EH (cell line): ENCODE measurements at places on chromosomes 1 and 21.

GRCh38 chr1:222912730-222913129, 97.9 kb downstream of the DISP1 start:
- peak; percentile 48 for DNase-seq

DNA sequence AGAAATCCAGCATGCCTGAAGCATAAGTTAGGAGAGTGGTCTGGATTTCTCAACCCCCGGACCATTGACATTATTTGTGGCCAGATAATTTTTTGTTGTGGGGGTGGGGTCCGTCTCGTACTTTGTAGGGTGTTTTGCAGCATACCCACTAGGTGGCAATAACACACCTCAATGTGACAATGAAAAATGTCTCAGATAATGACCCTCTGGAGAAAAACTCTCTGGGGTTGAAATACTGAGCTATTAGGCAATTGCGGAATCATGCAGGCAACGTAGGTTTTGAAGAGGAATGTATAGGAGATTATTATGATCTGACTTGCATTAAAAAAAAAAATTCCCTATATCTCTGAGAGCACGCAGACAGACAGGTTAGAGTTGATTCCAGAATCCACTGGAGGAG, 25.3 kb upstream of the RRP15 start:
- peak; percentile 7 for DNase-seq

- DNase-seq, result peak; percentile 31
Measured at GRCh38 chr1:46248122-46248920, 758 bp downstream of the RAD54L start.

DNA sequence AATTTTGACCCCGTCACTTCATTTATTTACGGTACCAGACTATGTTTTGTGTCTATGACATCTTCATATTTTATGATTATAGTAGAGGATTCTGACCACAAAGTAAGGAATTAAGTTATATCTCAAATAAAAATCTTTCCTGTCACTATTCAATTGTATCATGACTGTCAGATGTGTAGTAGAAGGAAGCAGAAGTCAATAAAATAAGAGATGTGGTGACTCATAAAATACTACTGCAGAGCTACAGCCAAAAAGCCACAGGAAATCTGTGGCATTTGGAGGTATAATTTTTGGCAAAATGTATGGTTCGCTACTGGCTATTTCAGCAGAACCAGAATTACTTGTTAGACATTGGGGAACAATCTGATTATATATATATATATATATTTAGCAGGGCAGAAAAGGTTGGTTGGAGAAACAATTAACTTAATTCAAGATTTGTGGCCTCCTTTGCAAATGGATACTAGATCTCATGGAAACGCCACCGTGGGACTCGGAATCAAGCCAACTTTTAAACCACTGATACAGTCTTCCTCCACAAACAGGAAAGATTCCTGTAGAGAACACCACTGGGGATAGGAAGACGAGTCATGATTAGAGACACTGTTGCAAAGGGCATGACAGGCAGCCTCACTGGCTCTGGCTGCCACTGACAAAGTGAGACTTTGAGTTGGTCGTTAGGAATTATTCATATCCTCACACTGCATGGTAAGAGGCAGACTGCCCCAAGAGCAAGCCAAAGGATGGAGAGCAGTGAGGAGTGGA, 5.1 kb downstream of the FCRL2 start:
- DNase-seq, result no peak

- no peak for DNase-seq
Measured at GRCh38 chr1:190608282-190608681, 130.6 kb upstream of the BRINP3 start.

DNA sequence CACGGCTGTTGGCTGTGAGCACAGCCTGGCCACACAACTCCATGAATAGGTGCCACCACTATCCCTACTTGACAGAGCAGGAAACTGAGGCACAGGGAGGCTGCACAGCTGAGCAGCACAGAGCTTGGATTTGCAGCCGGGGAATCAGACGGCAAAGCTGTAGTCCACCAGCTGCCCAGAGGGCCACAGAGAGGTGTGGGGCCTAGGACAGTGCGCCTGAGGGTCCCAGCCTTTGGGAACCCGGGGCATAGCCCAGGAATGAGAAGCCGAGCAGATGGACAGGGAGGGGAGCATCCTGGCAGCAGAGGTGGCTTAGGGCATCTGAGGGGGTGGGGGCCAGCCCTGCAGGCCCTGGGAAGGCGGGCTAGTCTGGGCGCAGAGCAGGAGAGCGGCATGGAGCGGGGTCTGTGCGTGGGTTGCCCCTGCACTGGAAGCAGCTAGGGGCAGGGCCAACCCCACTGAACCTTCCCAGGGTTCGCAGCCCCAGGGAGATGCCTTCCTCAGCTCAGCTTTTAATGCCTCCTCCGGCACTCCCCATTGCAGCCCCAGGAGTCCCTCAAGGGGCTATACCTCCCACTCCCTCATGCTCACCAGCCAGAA, 46.2 kb upstream of the COL18A1 start:
- DNase-seq, result no peak

DNA sequence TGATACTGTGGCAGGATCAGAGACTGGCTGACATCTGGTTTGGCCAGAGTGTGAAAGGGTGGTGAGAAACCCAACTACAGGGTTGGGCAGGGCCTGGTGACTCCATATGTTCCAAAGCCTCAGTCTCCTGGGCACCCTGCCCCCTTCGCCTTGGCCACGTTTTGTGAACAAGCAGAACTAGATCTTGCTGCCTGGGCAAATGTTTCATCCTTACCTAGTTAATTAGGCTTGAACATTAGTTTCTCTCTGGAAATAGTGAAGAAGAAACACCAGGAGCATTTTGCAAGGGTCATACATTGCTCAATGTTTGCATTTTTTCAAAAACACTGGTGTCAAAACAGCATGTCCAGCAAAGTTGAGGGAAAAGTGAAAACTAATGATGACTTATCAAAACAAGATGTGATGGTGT, 60.5 kb downstream of the MAP3K7CL start:
- peak; percentile 75 for DNase-seq

DNA sequence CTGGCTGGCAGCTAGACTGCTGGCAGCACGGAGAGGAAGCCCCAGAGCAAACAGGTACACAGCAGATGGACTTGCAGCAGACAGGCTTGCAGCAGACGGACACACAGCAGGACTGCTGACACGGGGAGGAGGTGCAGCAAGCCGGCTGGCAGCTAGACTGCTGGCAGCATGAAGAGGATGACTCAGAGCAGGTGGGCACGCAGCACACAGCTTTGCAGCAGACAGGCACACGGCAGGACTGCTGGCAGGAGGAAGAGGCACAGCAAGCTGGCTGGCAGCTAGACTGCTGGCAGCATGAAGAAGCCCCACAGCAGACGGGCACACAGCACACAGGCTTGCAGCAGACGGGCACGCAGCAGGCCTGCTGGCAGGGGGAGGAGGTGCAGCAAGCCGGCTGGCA, 498 bp downstream of the KRTAP10-2 start:
- no peak for DNase-seq

- peak; percentile 94 for DNase-seq
Measured at GRCh38 chr1:64476251-64476952, 6.5 kb downstream of the CACHD1 start.

DNA sequence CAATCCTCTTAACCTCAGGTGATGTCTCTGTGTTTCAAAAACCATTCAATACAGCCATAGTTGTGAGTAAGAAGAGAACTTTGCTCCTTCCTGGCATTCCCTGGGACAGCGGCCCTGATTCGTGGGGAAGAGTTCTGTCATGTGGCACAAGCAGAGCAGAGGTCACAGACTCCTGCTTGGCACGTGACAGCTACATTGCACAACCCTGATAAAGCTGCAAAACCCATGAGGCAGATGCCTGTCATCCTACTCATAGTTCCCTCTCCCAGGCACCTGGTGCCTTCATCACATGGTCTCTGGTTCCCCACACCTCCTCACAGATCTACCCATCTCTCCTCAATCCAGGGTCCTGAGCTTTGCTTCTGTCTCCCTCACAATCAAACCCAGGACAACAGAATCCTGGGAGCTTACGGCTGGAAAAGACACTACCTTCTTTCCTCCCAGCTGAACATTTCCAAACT, 70.8 kb downstream of the PLPP3 start:
- DNase-seq, result peak; percentile 32

DNA sequence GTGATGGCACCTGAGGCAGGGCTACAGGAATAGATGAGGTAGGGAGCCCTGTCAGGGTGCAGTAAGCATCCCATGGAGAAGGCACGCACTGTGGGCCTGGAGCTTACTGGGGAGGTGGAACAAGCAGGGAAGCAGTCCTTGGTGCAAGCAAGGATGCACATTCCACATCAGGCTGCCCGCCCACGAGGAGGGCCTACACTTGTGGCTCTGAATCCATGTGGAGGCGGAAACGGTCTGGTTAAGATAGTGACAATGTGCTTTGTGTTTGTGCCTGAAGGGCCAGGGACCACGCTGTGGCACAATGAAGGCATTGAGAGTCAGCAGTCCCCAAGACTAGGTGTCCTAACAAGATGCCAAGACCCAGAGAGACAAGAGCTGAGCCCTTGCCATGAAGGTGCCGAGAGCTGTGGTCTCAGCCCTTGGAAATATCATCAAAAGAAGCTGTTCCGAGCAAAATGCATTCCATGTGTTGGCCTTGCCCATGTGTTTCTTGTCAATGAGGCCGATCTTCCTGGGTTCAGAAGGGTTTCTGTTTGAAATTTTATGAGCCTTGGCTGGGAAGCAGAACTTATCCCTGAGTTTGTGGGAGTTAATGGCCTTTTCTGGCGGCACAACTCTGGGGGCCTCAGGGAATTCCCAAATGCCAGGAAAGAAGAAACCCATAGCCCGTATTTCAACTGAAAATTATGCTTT, 111.9 kb downstream of the NGF start:
- no peak for DNase-seq

DNA sequence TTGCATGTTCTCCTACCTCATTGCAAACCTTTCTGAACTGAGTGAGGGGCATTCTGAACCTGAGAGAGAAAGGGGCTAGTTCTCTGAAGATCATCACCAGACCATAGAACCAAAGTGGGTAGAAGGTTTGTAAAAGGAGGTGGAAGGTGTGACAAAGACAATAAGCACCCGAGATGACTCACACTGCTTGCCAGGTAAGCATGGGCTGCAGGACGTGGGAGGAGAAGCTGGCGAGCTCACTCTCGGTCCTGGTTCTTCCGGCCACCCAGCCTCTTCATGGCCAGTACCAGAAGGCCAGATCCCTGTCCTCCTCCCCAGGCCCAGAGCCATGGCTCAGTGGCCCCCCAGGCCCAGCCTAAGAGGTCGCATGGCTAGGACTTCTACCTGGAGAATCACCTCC, 128.3 kb downstream of the TMEM53 start:
- DNase-seq, result no peak

GRCh38 chr1:61277121-61277690, 194.8 kb downstream of the NFIA start:
- DNase-seq, result no peak

GRCh38 chr1:247530785-247531184, 5.5 kb downstream of the OR2C3 start:
- DNase-seq, result no peak

DNA sequence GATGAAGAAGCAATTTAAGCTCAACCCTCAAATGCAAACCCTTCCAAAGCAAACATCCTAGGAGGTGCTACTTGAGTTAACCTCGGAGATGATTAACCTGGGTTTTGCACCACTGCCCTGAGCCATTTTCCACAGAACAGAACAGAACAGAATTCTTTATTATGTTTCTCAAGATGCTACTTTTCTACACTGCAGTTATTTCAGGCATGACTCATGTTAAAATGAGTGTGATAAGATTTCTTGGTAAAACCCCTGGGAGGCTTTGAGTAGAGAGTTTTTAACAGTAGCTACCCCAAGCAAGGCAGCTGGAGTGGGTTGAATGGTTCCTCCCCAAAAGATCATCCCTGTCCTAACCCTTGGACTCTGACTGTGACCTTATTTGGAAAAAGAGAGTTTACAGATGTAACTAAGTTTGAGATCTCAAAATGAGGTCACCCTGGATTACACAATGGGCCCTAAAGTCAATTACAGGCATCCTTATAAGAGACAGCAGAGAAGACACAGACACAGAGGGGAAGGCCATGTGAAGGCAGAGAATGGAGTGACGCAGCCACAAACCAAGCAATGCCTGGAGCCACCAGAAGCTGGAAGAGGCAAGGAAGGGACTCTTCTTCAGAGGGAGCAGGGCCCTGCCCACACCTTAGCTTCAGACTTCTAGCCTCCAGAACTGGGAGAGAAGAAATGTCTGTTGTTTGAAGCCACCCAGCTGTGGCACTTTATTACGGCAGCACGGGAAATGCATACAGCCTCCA, 153.4 kb downstream of the ETS2 start:
- peak; percentile 93 for DNase-seq

DNA sequence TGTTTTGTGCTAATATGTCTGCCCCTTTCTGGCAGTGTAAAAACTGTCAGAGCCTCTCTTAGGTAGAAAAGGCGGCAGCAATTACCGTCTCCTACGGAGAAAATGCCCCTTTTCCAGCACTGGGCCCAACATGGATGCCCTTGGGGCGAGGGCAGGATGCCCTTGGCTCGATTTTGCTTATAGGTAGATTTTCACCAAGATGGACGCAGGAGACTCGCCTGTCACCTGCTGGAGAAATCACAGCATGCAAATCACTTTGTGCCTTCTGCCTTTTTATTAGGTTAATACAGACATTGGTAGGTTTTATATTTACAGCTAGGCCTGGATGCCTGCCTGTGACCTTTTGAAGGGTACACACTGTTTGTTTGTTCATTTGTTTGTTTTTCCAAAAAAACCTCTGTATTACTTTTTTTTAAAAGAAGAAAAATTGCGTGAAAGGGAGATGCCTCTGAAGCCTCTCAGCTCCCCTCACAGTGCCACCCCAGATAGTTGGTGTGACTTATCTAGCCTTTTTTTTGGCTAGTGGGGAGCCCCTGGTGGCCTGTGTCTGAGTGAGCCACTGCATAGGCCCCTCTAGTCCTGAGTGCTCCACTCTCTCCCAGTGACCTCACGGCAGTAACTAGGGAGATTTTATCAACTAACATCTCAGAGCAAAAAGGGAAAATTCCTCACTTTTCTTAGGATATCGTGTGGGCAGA, 2.5 kb downstream of the ATP1B1 start:
- peak; percentile 48 for DNase-seq

DNA sequence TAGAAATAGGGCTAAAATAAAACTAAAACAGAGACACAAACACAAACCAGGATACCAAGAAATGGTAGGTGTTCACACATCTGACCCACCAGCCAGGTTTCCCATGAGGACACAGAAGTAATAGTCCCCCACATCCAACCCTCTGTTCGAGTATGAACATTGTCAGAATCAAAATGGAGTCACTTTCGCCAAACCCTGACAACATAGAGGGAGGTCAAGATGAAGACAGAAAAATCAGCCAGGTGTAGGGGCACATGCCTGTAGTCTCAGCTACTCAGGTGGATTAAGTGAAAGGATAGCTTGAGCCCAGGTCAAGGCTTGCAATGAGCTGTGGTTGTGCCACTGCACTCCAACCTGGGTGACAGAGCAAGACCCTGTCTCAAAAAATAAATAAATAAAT, 3.8 kb downstream of the UBE2G2 start:
- DNase-seq, result no peak

DNA sequence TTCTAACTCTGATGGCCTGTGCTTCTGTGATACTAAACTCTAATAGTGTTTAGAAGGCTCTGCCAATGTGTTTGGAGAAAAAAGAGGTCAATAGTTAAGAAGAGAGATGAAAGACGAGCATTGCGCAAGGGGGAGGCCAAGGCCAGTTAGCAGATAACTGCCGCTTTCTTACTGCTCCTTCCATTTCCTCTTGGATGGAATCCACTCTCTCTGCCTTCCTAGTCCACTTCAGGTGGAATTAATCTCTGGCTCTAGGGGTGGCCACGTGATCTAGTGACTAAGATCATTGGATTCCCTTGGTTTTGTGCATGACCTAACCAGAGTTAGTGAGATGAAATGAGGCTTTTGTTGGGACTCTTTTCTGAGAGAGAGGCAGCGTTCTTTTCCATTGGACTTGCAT, 148.3 kb downstream of the ACTL8 start:
- DNase-seq, result no peak

GRCh38 chr1:14945132-14946010, 208.2 kb upstream of the TMEM51 start:
- peak; percentile 97 for DNase-seq
